Fibroblast of lung (primary cell): ENCODE measurements at places on chromosomes 3 and 15. TPM values are rescaled to one million over a fixed set of nuclear protein-coding genes. Genes with fewer than 3 reads are reported as not detected.

Gene ECE2
- total RNA-seq = not detected in 2 replicates

Gene GJD2
- total RNA-seq = not detected in 2 replicates

Gene RNU5B-1
- total RNA-seq = not detected in 2 replicates

DNA sequence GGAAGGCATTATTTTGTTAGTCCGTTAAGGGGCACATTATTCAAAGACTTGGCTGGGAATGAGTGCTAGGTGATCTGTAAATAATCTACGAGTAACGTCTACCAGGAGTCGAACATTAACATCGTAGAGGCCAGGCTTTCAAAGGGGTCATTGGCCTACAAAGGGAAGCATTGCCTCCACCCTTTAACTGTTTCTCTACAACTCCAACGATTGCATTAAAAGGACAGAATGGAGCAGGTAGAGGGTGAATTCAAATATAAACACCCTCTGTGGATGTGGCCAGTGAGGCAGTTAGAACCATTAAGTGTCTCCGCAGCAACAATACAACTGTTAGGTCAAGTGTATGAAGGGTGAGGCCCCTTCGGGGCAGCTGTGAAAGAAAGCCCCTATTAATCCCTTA is 126.0 kb upstream of the LMOD3 start:
- no peak overlapping the region for H3K27ac ChIP-seq
- no peak for DNase-seq
- H3K36me3 ChIP-seq = no peaks in the 10 kb centered on the region
- no peak overlapping the region for H3K4me3 ChIP-seq
- H3K4me1 ChIP-seq = no peaks in the 10 kb centered on the region

DNA sequence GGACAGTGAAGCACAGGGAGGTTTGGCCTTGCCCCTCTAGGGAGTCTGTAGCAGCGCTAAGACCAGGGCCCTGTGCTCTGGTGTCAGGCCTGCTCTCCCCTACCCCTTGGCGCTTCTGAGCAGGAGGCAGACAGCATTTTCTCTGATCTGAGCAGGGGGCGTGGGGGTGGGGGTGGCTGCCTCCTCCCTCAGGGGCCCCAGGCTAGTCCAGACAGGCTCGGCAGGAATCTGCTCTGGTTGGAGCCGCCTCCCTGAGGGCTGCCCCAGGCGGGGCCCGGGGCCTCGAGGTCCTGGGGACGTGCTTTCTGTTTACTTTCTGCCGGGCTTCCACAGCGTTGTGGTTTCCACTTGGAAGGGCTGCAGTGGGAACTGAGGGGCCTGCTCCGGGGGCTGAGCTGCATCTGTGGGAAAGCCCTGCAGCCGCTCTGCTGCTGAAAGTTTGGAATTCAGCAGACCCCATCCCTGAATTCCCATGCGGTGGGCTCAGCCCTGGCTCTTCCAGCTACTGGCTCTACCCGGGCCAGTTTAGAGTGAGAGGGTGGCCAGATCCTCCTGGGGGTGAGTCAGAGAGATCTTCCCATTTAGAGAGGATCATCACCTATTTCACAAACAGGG is 105.4 kb downstream of the LINGO1 start:
- no peaks in the 10 kb centered on the region for H3K36me3 ChIP-seq
- H3K27me3 ChIP-seq = peaks cover 3% of the 10 kb centered on the region
- peak; percentile 47 for DNase-seq
- H3K4me3 ChIP-seq = no peak overlapping the region
- H3K27ac ChIP-seq = no peak overlapping the region

- H3K4me1 ChIP-seq = no peaks in the 10 kb centered on the region
- H3K4me3 ChIP-seq = no peak overlapping the region
- no peak for DNase-seq
- no peaks in the 10 kb centered on the region for H3K36me3 ChIP-seq
Measured at GRCh38 chr3:181687190-181687589, 24.5 kb upstream of the SOX2 start.
